Stimulated activated CD8-positive, alpha-beta memory T cell treated with anti-CD3 and anti-CD28 coated beads, Interleukin-7, amount 100 ng/mL, for 24 hours (primary cell): ENCODE measurements at places on chromosomes 16 and 17.

GRCh38 chr16:55955424-55955823 is 80.3 kb upstream of the CES5A start:
- DNase-seq, result no peak

DNA sequence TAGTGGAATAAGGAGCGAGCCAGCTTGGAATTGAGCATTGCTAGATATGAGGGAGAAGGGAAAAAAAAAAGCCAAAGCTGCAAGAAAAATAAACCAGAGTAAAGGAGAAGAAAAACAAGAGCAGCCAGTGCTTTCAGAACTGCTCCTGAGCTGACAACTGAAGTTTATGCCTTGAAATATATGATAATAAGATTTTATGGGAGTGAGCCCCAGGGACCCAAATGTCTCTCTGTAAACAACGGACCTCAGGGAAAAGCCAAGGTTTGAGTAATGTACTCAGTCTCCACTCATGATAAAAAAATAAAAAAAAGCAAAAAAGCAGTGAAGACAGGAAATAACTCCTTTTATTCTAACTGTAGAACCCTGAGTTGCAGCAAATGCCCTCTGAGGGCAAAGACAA is 132.6 kb downstream of the SNX11 start:
- DNase-seq, result no peak

- no peak for DNase-seq
Observed at GRCh38 chr16:79784007-79784406, 183.5 kb upstream of the MAF start.

- DNase-seq, result no peak
Observed at GRCh38 chr17:77231076-77231871, 90.5 kb downstream of the SEC14L1 start.
